ENCODE measurements at places on chromosomes 3 and 15.

DNA sequence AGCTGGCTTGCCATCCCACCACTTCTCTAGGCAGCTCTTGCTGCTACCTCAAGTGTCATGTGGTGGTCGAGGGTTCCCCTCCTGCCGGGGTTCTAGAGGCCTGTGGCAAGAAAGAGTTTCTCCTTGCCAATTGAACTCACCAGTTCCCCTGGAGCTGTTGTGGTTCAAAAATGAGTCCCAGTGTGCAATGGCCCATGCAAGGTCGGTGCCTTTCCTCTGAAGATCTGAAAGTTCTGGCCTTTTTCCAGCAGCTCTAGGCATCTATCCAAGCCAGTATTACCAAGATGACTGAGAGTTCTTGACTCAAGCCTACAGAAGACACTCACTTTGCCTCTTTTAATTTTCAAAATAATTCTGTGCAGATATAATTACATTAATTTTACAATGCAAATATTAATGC is 163.6 kb downstream of the KCNMB2 start:
- no peak for DNase-seq

DNA sequence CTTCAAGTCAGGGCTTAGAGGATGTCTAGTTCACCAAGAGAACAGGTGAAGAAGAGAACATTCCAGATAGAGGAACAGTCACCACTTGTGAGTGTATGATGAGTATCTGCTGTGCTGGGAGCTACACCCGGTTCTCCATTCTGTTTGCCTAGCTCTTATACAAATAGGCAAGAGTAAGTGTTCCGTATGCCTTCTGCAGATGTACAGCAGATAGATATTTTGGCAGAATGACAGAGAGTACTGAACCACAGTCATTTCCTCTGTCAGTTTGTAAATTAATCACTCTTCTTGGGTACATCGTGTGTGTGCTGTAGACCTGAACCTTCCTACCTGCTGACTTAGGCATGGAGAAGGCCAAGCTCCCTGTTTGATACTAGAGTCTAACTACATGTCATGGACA is 108.3 kb upstream of the CTDSPL start:
- no peak for DNase-seq

DNA sequence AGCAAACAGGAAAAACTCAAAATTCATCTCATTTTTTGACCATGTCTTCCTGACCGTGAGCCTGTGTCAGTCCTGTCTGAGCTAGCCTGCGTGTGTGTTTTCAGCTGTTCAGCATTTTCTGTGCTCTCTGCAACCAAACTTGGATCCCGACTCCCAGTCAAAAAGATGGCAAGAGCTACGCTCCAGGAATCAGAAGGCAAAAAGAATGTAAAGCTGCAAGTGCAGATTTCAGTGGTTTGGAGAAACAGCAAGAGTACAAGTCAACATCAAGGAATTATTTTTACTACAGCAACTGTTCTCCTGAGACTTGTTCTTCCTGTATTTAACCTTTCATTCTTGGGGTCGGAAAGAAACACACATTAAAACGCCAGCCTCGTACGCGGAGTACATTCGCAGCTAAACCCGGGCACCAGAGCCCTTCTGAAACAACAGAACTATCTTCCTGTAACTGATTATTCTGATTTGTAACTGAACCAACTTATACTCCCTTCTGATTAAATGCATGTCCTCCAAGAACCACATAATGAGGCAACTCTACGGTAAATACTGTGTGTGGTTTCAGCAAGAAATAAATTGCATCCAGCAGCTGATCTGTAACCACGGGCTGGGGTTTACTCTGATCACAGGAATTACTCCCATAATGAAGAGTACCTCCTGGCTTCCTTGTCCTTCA is 107.4 kb downstream of the LRIG1 start:
- peak; percentile 4 for DNase-seq

DNA sequence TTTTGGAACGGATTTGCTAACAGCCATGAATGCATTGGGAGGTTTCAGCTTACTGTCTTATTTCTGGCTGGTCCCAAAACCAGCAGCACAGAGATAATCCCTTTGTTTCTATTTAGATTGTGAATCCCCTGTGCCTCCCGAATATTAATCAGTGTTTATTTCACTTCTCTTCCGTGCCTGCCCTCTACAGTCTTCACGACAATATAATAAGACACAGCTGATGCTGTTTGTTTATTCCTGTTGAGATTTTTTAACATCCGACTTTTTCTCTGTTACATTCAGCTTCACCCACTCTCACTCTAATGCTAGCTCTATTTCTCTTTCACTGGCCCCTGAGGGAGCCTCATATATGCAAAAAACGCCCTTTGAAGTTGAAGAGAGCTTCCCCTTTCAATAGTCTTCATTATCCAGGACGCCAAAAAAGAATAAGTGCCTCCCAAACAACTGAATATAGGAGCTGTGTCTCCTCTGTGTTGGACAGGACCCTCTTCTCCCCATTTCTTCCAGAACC is 995.3 kb downstream of the ROBO2 start:
- no peak for DNase-seq

DNA sequence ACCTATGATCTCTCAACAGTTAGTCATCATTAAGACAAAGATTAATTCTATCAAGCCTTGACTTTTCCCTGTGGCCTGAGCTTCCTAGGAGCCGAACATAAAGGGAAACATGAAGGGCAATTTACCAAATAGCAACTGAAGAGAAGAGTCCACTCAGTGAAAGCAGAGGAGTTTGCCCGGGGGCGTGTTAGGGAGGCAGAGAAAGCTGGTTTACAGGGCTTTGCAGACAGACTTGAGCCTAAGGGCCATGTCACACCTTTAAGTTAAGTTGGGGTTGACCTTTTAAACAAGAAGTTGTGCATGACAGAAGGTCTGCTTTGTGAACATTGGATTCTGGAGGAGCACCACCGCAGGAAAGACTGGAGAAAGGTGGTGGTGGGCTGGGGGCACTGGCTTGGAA is 701.8 kb upstream of the CFAP20DC start:
- DNase-seq = no peak

DNA sequence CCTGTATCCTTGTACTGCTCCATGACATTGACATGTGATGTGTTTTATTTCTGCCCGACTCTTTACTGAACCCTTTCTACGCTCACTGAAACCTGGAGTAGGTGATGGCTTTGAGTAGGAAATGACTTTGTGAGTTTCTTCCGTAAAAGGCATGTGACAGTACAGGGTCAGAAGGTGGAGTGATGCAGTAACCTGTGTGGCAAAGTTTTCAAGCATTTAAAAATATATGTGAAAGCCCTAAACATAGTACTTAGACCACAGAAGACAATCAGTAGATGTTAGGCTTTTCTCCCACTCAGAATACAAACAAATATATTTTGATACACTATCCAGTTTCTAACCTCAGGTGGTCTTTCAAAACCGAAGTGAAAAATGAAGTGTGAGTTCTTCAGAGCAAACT is 31.3 kb upstream of the SACM1L start:
- no peak for DNase-seq

GRCh38 chr3:141278196-141279076 is 46.8 kb downstream of the PXYLP1 start:
- peak; percentile 48 for DNase-seq

DNA sequence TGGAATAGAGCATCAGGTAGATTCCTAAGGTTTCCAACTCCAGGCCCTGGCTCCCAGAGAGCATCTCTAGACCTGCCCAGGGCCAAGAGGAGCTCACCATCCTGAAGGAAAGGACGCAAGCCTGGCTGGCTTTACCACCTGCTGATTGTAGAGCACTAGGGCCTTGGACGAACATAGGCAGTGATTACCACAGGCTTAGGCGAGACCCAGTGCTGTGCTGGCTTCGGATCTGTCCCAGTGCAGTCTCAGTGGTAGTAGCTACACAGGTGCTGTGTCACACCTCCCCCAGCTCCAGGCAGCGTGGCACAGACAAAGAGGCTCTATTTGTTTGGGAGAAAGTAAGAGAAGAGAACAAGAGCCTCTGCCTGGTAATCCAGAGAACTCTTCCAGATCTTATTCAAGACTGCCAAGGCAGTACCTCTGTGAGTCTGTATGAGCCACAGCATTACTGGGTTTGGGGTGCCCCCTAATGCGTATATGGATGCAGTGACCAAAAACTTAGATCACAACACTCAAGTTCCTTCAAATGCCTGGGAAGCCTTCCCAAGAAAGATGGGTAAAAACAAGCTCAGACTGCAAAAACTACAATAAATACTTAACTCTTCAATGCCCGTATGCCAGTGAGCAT is 25.4 kb downstream of the ISG20 start:
- DNase-seq = peak; percentile 42

DNA sequence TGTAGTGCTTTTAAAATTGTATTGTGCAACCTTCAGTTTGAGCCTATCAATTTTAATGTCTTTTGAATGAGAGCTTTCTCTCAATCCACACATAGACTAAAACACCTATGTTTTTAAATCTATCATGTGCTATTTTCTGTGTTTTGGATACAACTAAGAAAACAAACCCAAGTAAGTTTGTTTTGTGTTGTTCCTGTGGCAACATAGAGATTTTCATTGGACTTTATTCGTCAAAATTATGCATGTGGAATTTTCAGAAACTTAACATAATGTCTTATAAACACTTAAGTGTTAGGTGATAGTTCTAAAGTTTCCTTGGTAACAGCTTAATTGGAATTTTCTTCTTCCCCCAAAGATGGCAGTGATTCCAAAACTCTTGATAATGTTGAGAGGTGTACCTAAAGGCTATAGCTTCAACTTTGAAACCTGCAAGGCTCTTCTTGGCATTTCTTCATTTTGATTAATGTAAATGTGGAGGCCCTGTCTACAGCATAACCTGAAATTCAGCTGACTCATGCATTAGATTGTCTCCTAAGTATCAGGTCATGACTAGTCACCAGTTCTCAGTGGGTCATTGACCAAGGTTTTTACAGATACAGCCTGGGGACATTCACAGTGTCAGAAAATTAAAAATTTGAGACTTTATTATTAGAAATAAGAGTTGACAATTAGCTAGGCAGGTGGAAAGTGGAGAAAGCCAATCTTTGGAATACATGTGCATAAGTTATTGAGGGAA is 44.4 kb downstream of the COL6A5 start:
- no peak for DNase-seq

- DNase-seq = peak; percentile 100
Measured at GRCh38 chr3:133573054-133573628, 345 bp upstream of the CDV3 start.

GRCh38 chr3:169965562-169966427 is 812 bp upstream of the SEC62 start:
- DNase-seq = no peak

DNA sequence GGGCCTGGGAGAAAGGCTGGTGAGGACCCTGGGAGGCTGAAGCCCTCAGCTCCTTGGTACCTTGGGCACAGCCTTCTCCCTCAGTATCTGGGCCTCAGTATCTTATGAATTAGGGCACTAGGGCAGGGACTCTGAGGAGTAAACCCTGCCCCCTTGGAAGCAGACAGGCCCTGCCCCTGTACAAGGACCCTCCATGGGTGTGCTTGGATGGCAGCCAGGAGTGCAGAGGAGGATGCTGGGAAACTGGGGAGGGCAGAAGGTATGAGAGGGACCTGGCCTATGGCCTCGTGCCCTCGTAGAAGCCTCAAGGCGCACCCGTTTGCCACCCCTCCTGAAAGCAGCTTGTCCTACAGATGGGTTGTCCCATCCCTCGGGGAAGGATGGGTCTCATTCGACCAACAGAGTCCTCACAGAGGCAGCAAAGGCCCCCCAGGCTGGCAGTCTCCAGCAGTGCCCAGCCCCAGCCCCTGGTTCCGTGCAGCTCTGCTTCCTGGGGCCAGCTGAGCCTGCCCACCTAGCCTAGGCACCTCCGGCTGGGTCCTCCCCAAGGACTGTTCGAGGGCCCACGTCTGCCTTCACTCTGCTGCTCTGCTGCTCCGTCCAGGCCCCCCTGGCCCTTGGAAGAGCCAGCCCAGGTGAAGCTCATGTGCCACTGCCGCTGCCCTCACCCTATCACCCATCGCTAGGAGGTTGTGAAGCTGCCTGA is 15.3 kb upstream of the SEMA3F start:
- DNase-seq = no peak

DNA sequence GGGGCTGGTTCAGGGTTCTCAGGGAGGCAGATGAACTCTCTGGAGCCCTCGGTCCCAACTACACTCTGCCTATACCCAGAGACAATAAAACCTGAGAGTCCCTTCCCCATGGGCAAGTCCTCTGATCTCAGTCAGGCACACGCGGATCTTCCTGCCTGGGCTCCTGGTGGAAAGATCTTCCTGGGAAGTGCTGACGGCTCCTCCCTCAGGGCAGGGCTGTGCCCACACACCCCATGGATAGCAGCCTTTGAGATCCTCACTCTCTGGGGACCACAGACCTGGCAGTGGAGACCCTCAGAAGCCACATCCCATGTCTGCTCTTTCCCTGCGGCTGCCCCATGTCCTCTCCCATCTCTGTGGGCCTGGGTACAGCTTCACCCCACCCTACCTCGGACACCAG is 10.4 kb downstream of the SH2D7 start:
- DNase-seq = no peak

DNA sequence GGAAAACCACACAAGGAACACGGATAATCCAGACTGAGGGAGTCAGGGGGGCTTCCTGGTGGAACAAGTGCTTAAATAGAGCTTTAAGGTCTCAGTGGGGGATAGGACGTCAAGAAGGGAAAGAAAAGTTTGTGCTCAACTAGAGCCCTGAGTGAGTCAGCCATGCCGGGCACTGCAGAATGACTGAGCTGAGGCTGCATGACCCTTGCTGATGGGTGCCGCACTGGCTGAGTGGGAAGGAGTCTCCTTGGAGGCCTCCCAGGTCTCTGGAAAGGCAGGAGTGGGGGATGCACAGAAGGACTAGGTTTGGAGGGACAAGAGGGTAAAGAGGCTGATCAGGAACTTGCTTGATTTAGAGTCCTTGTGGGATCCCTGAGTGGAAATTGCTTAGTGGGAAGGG is 150.3 kb downstream of the RPLP1 start:
- no peak for DNase-seq

DNA sequence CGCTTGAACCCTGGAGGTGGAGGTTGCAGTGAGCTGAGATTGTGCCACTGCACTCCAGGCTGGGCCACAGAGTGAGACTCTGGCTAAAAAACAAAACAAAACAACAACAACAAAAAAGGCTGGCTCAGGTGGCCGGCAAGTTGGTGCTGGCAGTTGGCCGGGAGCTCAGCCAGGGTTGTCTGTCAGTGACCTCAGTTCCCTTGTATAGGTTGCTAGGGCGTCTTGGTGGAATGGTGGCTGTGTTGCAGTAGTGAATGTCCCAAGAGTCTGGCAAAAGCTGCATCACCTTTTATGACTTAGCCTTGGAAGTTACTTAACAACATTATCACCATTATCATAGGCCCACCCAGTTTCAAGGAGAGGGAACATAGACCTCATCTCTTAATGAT is 40.6 kb downstream of the ASB7 start:
- no peak for DNase-seq

Measured in NB4 (cell line).